GM23338 (cell line): ENCODE measurements at places on chromosomes 11 and 22. TPM values are rescaled to one million over a fixed set of nuclear protein-coding genes. Genes with fewer than 3 reads are reported as not detected.

Gene MMP8
- total RNA-seq = not detected in 2 replicates

Gene PRR33
- 0.04 TPM in 1 of 2 replicates, not detected in the other for total RNA-seq

Gene PTPRCAP
- total RNA-seq = 0.85 and 3.5 TPM in 2 replicates

Gene UPK2
- total RNA-seq = not detected in 2 replicates
